NCI-H460 (cell line): ENCODE measurements at places on chromosomes 5 and 9.

- no peak for DNase-seq
Observed at GRCh38 chr5:149265068-149265465, 6.6 kb upstream of the AFAP1L1 start.

DNA sequence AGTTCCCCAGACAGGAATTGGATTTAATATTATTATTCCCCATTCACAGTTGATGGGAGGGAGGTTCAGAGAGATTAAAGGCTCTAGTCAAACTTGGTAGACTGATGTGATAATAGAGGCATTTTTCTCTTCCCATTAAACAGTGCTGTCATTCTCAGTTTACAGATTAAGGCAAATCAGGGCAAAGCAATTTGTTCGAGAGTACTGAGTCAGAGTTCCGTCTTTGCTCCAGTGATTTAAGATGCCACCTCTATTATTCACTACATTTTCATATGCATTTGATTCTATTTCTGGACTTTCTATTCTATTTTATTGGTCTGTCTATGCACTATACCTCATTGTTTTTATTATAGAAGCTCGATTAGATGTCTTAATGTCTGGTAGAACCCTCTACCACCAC lies 201.0 kb upstream of the RAI14 start:
- no peak for DNase-seq

GRCh38 chr9:134995792-134996120 lies 78.0 kb upstream of the FCN1 start:
- no peak for DNase-seq

GRCh38 chr9:134957945-134958227 lies 40.2 kb upstream of the FCN1 start:
- no peak for DNase-seq

DNA sequence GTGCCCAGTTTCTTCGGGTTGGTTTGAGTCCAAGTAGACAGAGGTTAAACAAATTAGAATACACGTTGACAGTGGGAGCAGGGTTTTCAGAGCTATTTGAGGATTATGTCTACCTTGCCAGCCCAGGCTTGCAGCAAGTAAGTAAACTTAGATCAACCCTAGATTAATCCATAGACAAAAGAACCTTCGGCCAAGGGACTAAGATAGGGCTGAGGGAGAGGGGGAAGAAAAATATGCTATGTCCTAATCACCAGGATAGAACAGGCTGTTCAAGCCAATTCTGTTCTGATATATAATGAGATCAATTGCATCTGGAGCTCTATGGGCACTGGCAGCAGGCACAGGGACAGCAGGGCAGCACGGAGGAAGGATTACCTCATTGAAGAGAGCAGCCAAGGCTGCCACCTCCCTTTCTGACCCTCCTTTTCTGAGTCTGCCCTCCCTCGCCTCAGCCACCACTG lies 377.7 kb downstream of the PIK3R1 start:
- DNase-seq = no peak

- DNase-seq = peak; percentile 53
Observed at GRCh38 chr9:134670042-134670525, 28.5 kb downstream of the COL5A1 start.

GRCh38 chr9:125343518-125344275 lies 82.1 kb downstream of the GAPVD1 start:
- DNase-seq = peak; percentile 23

GRCh38 chr9:125884218-125884595 lies 137.0 kb downstream of the PBX3 start:
- DNase-seq = peak; percentile 13

GRCh38 chr5:3417376-3417943 lies 178.2 kb upstream of the IRX1 start:
- no peak for DNase-seq

- DNase-seq = no peak
Observed at GRCh38 chr9:127206666-127207065, 57.9 kb upstream of the GARNL3 start.

DNA sequence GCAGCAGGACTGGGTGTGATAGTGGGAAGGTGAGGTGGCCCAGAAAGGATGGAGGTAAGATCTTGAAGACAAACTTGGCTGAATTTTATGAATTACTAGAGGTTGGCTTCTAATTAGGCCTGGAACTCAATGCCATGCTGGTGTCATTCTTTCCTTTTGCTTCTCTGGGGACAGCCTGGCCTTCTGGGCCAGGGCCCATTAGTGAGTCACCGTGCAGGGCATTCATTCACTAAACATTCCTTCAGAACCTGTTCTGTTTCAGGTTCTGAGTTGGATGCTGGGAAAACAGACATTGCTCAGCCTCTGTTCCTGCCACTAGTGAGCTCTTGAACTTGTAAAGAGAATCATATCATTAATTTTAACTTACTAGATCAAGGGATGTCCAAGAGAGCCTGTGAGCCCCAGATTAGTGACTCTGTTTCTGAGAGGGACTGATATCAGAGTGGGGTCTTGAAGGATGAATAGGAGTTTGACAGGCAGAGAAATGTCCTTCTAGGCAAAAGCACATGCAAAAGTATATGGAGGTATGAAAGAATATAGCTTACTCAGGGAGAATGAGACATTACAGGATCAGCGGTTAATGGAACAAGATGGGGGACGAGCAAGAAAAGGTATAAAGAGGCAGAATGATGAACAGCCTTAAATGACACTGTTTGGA lies 66.5 kb downstream of the LHX2 start:
- no peak for DNase-seq

DNA sequence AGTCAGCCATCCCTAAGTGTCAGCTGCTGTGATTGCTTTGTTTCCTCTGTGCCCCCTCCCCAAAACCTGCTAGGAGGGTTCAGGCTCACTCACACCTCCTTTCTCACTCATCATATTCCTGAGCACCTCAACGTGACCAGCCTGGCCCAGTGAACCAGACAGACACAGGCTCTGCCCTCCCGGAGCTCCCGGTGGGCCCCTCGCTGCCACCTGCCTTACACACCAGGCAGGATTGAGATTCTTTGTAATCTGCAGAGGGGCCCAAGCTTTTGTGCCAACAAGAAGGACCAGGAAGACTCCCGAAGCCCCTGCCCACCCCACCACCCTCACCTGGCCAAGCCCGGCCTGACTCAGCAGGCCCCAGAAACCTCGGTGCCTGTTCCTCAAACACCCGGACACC lies 87.8 kb downstream of the NTNG2 start:
- DNase-seq = no peak

- no peak for DNase-seq
Observed at GRCh38 chr9:9951556-9952160, 661.1 kb downstream of the PTPRD start.

DNA sequence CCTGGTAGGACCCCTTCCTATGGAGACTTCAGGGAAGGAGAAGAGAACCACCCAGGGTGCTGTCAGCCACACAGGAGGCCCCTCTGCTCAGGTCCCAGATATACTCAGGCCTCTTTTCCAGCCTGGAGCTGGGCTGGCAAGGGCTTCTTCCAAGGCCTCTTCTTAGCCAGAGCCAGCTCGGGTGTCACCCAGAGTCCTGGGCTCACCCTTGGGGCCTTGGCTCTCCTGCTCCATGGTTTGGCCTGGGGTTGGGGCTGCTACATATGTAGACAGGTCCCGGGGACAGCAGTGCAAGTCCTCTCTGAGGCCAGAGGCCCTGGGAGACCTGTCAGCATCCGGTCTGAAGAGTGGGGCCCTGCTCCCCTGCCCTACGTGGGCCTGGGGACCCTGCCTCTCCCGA lies 22.8 kb downstream of the PAEP start:
- no peak for DNase-seq
